ENCODE measurements at places on chromosomes 13 and 19.

- no peak for DNase-seq
Observed at GRCh38 chr13:21124852-21125251, 51.5 kb downstream of the SKA3 start.

DNA sequence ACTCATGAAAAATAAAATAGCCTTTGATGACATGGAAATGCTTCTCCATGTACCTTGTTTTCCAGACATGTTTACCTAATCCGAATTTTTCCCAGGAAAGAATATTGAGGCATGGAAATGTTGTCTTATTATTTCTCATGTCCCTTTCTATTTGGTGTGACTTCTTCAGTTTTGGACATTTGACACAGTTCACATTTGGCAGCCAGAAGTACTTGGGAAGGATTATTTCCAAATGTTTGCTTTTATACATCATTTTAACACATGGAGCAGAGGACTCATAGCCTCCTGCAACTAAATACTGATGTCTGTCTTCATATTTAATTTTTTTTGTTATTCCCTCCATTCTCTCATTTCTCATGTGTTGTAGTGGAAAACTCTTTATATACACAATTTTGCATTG is 94.3 kb downstream of the POSTN start:
- no peak for DNase-seq

GRCh38 chr19:19820774-19821320 is 703 bp downstream of the ZNF506 start:
- no peak for DNase-seq

DNA sequence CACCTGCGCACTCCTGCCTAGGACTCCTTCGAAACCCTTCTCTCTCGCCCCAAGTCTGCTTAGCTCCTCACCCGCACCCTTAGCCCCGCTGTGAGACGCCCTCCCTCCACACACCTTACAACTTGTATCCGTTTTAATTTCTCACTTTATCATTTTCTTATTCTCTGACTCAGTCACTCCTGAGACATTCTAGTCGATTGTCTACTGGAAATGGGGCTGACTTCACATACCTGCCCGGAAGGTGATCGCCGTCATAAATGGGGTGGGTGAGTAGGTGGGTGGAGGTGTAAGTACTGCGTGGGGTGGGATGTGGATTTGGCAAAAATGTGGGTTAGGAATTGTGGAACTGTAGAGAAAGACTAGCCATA is 714 bp downstream of the NDFIP2 start:
- DNase-seq = peak; percentile 84

DNA sequence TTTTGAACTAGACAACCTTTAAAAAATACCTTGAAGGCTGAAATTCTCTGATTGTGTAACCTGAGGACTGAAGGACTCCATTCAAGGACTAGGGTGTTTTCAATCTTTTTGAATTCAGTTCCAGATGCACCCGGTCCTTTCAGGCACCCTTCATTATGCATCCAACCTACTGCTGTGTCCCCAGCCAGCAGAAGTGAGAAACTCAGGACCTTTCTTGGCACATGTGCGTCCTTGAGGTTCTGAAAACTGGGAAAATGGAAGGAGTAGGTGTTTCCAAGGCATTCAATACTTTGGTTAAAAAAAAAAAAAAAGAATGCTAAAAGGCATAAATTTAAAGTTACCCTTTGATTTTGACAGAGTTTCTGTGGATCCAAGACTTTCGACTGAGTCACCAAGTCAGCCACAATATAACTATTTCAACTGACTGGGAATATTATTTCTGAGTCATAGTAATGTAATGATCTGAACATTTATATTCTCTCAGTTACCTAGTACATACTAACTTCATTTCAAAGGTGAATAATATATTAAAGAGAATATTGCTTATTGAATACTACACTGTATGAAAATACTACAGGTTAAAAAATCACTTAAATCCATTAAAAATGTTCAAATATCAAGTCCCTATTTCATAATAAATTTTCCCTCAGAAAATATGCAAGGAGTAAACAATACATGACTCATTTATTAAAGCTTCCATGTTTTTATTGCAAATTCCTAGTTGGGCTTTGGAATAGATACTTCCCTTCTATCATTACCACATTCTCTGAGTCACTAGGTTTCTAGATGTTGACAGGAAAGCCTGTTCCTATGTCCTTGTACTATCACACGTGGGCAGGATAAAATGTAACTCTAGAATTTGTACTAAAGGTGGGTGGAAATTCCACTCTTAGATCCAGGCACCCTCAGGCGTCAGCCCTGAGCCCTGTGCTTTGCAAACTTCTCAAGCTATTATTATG is 2.4 kb upstream of the ITGBL1 start:
- DNase-seq = no peak

GRCh38 chr13:99506634-99507033 is 5.4 kb downstream of the TM9SF2 start:
- no peak for DNase-seq

DNA sequence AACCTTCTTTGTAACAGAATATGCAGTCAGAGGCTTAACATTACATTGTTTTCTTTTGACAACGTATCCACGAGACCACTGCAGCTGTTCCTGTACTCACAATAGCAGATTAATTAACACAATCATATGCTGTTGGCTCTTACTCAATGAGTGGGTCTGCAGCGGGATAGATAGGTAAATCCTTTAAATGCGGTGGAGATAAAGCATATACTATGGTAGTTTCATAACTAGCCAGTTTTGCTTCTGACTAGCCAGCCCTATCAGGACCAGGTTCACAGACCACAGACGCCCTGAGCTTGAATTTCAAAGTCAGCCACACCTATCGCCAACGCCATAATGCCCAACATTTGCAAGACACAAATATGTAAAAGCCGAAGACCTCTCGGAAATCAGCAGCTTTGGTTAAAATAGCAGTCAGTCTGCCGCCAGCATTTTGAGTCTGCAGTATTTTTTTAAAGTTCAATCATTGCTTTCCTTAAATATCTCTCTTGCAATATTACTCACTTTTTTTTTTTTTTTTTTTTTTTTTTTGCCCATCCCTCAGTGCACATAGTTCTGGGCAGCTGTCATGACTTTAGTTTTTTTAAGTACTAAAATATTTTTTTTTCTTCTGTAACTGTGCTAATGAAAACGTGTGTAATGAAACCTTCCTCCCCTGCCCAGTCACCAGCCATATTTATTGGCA is 120.5 kb downstream of the ZNF536 start:
- no peak for DNase-seq

DNA sequence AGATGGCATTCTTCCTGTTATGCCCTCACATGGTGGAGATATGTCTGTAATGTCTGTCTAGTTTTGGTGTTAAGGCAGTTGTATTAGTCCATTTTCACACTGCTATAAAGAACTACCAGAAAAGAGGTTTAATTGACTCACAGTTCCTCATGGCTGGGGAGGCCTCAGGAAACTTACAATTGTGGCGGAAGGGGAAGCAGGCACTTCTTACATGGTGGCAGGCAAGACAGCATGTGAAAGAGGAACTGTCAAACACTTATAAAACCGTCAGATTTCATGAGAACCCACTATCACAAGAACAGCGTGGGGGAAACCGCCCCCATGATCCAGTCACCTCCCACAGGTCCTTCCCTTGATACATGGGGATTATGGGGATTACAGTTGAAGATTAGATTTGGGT is 3.2 kb downstream of the ZNF441 start:
- no peak for DNase-seq

GRCh38 chr13:74118328-74118727 is 15.9 kb downstream of the KLF12 start:
- no peak for DNase-seq

GRCh38 chr19:33227242-33227650 is 1.6 kb upstream of the SLC7A10 start:
- no peak for DNase-seq

GRCh38 chr13:92806215-92806614 is 420.4 kb upstream of the GPC6 start:
- DNase-seq = no peak

GRCh38 chr13:87147076-87147475 is 524.1 kb upstream of the SLITRK5 start:
- no peak for DNase-seq

DNA sequence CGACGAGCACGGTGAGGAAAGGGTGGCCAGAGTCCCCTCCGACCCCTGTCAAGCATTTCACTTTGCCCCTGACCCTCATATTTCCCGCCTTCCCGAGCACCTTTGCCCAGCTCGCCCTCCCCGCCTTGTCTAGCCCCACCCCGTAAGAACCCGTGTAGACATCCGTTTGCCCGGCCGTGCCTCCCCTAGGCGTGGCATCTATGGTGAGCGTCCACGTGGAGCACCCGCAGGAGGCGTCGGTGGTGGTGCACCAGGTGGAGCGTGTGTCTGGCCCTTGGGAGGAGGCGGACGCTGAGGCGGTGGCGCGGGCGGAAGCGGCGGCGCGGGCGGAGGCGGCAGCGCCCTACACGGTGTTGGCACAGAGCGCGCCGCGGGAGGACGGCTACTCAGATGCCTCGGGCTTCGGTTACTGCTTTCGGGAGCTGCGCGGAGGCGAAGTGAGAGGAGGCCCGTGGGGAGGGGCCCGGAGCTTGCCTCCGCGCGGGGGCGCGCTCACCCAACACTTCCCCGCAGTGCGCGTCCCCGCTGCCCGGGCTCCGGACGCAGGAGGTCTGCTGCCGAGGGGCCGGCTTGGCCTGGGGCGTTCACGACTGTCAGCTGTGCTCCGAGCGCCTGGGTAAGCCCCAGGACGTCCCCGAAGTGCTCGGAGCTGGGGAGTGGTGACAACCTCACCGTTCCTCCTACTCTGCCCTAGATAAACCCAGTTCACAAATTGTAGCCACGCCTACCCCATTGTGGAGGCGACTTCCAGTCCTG is 4.2 kb downstream of the LTBP4 start:
- peak; percentile 95 for DNase-seq

GRCh38 chr13:34356686-34357434 is 538.9 kb downstream of the RFC3 start:
- no peak for DNase-seq

DNA sequence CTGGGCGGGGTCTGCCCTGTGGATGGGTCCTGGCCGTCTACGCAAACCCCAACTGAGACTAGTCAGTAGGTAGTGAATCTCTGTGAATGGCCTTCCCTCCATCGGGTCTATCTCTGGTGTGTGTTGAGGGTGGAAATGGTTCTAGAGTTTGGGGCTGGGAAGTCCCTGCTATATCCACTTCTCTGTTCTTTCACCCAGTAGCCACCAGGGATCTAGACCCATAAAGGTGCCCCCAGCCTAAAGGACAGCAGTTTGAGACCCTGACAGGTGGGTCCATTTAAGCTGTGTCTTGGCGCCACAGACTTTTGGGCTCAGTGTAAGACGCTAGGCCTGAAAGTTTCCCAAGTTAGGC is 57.7 kb downstream of the ZNF568 start:
- DNase-seq = no peak

DNA sequence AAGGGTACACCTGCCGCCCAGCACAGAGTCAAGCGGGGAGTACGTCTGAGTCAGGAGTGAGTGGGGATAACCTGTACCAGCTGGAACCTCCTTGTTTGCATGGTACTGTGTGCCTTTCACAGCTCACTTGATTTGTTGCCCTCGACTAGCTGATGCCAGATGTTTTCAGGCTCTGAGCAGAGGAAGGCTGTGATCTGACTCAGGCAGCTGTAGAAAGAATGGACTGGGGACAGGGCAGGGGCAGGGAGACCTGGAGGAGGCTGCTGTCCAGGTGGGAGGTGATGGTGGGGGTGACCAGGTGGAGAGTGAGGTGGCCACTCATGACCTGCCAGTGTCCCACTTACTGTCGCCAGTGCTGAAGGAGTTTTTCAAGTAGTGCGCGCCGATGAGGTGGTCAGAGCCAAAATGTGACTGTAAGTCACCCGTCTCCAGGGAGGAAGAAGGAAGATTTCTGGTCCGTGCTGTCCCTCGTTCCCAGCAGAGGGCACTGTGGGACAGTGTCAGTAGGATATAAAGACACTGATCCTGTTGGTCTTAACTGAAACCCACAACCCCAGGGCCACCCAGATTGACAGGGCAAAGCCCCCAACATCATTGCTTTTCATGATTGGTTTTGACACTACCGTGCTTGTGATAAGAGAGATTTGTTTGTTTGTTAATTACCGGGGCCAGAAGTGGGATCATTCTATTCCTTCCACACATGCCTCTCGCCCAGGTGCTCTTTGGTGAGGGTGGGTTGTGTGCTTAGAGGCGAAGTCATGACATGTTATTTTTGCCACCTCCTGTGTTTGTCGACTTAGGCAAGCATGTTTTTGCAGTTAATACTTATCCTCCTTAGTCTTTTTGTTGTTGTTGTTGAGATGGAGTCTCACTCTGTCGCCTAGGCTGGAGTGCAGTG is 128.4 kb downstream of the DPF1 start:
- peak; percentile 88 for DNase-seq

DNA sequence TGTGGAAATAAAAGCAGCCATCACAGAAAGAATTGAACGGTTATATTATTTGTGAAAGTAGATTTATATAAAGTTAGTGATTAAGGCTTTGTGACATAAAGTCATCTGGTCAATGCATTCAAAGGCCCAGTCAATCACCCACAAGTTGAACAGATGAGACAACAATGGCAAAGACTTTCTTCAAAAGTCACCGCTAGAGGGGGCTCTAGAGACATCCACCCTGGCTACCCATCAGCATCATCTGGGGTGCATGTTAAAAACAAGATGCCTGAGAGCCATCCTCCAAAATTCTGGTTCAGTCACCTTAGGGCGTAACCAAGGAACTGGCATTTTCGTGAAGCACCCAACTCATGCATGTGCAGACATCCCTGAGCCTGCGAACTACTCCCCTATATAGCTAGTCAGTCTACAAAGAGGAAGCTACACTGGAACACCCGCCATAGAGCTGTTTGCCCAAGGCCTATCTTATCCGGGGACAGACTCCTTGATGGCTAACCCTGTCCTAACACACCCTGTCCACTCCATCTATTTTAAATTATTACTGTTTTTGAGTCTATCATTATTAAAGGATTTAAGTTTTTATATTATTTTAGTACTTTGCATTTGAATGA is 970.5 kb downstream of the UQCRFS1 start:
- peak; percentile 84 for DNase-seq

- DNase-seq = no peak
Observed at GRCh38 chr19:49155005-49155819, at the start of gene HRC. TSS of gene HRC (minus strand) at chr19:49155396. CDS start at chr19:49155237, 159 bp downstream.

GRCh38 chr13:100493418-100493817 is 95.2 kb downstream of the GGACT start:
- no peak for DNase-seq

DNA sequence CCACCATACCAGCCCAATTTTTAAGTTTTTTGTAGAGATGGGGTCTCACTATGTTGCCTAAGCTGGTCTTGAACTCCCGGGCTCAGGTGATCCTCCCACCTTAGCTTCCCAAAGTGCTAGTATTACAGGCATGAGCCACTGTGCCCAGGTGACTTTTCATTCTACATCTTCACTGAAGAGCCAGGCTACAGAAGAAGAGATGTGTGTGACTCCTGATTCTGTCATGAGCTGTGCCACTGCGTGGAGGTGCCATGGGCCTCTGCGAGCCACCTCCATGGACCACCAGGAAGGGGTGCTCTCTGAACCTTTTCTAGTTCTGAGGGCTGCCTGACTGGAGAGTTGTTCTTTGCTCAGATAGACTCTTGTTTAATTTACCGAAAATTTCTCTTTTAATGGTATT is 56.6 kb upstream of the RANBP3 start:
- DNase-seq = no peak

- no peak for DNase-seq
Observed at GRCh38 chr19:41001243-41001971, 10.3 kb downstream of the CYP2B6 start.
